ENCODE measurements at places on chromosomes 7 and 10. TPM values are rescaled to one million over a fixed set of nuclear protein-coding genes. Genes with fewer than 3 reads are reported as not detected.

DNA sequence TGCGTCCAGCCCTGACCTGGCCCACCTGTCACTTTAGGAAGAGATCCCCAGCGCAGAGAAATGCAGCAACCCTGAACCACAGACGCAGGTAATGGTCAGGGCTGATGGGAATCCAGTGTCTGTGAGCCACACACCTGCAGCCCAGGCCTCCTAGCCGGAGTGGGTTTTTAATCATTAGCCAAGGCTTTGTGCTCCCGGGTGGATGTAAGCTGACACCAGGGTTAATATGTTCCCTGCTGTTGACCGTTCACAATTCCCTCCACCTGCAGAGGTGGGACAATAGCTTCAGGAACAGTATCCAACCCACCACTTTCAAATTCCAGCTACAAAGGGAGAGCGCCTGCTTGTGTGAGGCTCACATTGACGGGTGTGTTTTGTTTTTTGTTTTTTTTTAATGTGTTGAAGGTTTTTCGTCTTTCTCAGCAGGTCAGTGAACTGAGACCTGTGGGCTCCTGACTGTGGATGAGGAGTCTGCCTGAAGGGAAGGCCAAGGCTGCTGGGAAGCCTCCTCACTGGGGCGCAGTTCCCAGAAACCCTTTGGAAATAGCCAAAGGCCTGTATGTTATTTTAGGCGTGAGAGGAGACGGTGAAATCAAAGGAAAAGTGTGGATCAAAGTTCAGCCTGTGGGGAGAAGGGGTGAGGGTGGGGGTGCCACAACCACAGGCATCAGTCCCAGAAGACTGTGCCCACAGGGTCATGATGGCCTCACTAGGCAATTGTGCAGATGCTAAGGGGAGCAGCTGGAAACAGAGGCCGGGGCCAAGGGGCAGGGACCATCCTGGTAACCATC, 111.1 kb downstream of the TNS3 start:
- DNase-seq: no peak

DNA sequence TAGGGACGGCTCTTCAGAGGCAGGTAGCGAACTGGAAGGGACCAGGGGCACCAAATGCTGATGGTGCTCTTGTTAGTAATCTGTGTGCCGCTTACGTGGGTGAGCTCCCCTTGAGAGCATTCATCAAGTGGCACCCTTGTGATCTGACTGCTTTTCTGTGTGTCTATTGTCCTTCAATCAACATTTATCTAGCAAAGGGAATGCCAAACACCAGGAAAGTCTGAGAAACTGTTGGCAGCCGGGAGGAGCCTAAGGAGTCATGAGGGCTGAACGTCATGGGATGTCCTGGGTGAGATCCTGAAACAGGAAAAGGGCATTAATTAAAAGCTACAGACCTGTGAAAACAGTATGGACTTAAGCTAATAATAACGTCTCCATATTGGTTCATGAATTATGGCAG, 733.1 kb downstream of the TYW1 start:
- no peak for DNase-seq

- no peak for DNase-seq
Observed at GRCh38 chr10:94355841-94356240, 6.9 kb downstream of the NOC3L start.

DNA sequence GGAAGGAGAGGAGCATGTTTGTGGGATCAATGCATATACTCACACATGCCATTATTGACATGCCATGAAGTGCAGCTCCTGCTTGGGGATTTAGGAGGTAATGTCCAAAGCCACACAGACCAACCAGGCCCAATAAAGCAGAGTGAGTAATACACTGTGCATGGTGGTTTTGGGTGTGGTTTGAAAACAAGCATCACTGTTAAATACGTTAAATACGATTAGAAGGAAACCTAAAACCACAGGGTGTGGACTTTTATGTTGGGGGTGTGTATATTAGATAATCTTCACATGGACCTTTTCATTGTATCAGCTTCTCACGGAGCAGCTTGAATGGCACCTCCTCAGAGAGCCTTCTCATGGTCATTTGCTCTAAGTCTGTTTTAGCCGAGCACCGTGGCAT, 10.4 kb upstream of the EIF3A start:
- DNase-seq: no peak

- DNase-seq: no peak
Observed at GRCh38 chr10:83945982-83946718, 193.2 kb upstream of the GHITM start.

- DNase-seq: no peak
Observed at GRCh38 chr10:5582736-5583135, 58.0 kb downstream of the CALML3 start.

DNA sequence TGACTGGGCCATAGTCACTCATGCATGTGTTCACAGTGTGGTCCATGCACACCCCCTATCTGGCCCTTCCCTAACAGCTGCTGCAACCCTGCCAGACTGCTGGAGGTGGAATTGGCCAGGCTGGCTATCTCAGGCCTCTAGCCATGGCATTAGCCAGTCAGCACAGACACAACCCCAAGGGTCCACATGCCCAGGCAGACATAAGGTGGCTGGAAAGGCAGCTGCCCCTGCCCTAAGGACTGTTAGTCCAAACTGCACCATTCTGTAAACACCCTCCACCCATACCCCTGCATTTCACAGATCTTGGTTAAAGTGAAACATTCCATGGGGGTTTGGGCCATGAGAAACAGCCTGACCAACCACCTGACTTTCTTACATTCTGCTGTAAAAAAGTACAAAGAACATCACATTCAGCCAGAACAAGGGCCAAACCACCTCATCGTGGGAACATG, 137.4 kb upstream of the KCNMA1 start:
- DNase-seq: no peak

GRCh38 chr10:22655312-22655981, 58.9 kb downstream of the PIP4K2A start:
- no peak for DNase-seq

- no peak for DNase-seq
Observed at GRCh38 chr7:157012113-157012547, 1.7 kb upstream of the MNX1 start.

DNA sequence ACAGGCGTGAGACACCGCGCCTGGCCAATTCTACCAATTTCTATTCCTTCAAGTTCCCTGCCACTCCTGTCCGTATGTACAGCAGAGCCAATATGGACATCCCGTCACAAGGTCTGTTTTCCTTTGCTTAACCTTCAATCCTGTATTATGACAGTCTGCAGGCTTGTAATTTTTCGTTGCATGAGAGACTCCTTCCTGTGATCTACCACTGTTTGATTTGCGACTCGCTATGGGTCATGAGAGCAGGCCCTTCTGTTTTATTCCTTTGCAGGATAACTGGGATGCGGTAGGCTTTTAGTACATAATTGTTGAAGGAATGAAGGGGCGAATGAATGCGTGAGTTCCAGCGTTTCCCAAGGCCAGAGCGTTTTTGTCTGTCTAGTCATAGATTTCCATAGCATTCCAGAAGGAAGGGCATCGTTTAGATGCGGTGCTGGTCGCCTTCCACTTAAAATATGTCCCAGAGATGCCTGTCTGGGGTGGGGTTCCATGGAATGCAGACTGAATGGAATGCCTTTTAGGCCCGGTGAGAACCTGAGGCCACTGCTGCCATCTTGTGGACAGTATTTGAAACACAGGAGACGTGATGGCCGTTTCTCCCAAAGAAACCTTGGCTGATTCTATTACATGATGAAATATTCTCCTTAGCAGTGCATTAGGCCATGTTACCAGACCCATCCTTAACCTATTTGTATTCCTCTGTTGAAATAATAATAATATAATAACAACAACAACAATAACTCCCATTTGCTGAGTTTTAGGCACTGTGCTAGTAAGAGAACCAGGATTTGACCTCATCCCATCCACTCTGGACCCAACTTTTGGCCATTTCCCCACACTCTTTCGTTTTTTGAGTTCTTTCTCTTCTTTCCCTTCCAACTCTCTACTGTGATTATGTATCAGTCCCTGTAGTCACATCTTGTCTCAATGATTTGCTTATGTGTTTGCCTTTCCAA, 193.2 kb downstream of the MYOF start:
- peak; percentile 62 for DNase-seq

DNA sequence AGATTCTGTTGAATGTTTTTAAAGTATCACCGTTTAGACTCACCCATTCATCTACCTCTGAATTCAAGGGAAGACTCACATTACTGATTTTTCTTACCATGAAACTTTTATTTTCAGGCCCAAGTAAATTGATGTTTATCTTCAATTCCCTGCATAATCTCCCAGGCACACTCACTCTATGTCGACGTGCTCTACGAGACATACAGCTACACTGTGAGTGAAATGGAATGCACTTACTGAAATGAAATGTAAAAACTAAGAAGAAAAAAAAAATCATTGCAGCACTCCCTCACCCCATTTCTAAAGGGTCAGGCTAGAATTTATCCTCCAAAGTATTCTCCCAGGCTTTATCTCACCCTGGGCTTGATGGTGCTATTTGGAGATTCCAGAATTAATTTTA, 987.9 kb downstream of the CCSER2 start:
- DNase-seq: no peak

GRCh38 chr10:86798611-86799010, 42.2 kb downstream of the BMPR1A start:
- no peak for DNase-seq

- DNase-seq: no peak
Observed at GRCh38 chr10:107614939-107615685, 450.6 kb upstream of the SORCS1 start.

DNA sequence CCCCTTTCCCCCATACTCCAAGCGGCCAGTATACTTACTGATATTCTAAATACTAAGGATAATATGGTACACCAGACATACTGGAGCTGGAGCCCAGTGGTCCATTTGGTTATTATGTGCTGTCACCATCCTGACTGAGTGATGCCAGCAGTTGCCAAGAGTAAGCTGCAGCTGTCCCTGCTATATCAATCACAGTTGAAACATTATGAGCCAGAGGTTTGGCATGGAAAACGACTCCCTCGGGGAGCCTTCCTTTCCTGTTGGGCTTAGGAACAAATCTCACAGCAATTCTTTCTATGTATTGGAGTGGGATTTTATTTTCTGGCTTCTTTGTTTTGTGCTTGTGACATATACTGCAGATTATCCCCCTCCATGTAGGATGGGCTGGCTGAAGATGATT, 32.6 kb downstream of the STRIP2 start:
- no peak for DNase-seq

DNA sequence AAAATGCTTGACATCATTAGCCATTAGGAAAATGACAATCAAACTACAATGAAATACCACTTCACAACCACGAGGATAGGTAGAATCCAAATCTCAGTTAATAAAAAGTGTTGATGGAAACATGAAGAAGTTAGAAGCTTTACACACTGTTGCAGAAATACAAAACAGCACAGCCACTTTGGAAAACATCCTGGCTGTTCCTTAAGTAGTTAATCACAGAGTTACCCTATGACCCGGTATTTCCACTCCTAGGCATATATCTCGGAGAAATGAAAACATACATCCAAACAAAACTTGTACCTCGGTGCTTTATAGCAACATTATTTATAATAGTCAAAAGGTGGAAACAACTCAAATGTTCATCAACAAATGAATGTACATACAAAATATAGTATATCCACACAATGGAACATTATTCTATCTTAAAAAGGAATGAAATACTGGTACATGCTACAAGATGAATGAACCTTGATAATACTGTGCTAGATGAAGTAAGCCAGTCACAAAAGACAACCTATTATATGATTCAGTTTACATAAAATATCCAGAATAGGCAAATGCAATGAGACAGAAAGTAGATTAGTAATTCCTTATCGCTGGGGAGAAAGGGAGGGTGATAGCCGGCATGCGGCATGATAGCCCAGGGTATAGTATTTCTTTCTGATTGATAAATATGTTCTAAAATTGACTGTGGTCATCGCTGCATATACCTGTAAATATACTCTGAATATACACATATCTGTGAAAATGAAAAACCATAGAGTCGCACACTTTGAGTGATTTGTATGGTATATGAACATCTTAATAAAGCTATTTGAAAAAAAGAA, 1.9 kb downstream of the VWDE start:
- no peak for DNase-seq

DNA sequence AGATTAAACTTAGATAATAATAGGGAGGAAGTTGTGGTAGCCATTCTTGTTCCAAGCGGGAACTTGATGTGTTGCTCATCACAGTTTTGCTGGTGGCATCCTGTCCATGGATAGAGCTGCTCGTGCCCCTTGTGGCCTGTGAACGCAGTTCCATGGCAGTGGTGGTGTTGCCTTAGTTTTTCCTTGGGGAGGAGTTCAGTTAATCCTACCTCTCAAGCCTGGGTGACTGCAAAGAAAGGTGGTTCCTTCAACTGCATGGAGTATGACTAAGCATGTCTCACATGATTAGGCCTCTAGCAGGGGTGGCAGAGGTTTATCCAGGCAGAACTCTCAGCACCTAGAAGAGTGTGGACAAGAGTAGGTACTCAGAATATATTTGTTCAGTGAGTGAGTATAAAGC, 99.7 kb downstream of the MAPK8 start:
- no peak for DNase-seq

GRCh38 chr7:132646052-132646451, 69.8 kb upstream of the PLXNA4 start:
- no peak for DNase-seq

GRCh38 chr7:97513326-97513725, 218.6 kb upstream of the TAC1 start:
- no peak for DNase-seq

- DNase-seq: no peak
Observed at GRCh38 chr10:113390896-113391295, 162.0 kb upstream of the HABP2 start.

DNA sequence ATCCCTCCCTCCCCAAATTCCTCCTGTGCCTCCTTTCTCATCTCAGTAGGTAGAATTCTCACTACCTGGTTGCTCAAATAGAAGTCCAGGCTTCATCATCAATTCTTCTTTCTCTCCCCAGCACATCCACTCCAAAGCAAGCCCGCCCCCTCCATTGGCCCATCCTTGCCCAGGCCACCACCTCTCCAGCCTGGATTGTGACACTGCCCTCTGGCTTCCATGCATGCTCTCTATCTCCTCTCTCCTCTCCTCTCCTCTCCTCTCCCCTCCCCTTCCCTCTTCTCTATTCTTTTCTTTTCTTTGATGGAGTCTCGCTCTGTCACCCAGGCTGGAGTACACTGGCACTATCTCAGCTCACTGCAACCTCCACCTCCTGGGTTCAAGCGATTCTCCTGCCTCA, 144.9 kb downstream of the UBE2H start:
- DNase-seq: no peak

DNA sequence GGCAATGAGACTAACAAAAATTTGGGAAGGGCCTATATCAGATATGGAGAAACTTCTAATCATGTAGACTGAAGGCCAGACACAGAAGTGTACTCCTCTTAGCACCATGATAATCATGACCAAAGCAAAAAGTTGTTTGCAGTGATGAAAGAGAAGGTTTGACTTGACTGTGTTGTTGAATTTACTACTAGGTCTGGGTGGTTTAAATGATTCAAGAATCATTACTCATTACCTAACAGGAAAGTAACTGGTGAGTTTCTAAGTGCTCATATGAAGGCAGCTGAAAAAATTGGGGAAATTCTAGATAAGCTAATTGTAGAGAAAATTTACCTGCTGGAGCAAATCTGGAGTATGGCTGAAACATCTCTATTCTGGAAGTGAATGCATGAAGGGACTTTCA, 451.5 kb upstream of the SORCS1 start:
- no peak for DNase-seq

GRCh38 chr10:89563861-89564478, 28.6 kb upstream of the SLC16A12 start:
- peak; percentile 18 for DNase-seq

UCN3 gene
- total RNA-seq: not detected

CCDC71L gene
- 31.4 TPM for total RNA-seq

ABCC2 gene
- 0.70 TPM for total RNA-seq

DYDC2 gene
- total RNA-seq: not detected

PPP1R17 gene
- not detected for total RNA-seq

PNLIPRP1 gene
- not detected for total RNA-seq

NUTM2A gene
- total RNA-seq: 0.82 TPM

PLEKHS1 gene
- not detected for total RNA-seq

CYP3A7 gene
- total RNA-seq: not detected

VWC2 gene
- total RNA-seq: not detected
